ENCODE measurements at places on chromosomes 5 and 9. TPM values are rescaled to one million over a fixed set of nuclear protein-coding genes. Genes with fewer than 3 reads are reported as not detected.

TEK gene
- total RNA-seq = not detected

- H3K36me3 ChIP-seq = no peaks in the 10 kb centered on the region
- H3K27ac ChIP-seq = no peak overlapping the region
- no peak overlapping the region for H3K4me3 ChIP-seq
- DNase-seq = no peak
- peaks cover 27% of the 10 kb centered on the region for H3K27me3 ChIP-seq
Observed at GRCh38 chr5:73494721-73495120, 3.5 kb upstream of the BTF3 start.

DNA sequence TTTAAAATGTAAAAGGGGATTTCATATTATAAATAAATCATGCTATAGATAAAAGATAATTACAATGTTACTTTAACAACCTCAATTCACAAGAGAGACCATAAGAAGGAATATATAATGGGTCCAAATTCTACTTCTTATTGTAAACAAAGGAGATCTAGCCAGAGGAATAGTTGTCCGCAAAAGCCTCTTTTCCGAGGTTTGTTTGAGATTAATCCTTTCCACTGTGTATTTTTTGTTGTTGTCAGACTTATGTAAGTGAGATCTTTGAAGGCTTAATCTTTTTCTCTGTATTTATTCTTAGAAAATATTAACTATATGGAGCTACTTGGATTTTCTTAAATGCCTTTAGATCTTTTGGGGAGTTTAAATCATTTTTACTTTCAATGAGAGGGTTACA, 1299.3 kb upstream of the WWC1 start:
- H3K27me3 ChIP-seq = no peaks in the 10 kb centered on the region
- H3K4me1 ChIP-seq = no peaks in the 10 kb centered on the region
- H3K27ac ChIP-seq = no peak overlapping the region
- DNase-seq = no peak
- H3K4me3 ChIP-seq = no peak overlapping the region
- no peaks in the 10 kb centered on the region for H3K36me3 ChIP-seq

- no peaks in the 10 kb centered on the region for H3K27me3 ChIP-seq
- H3K27ac ChIP-seq = no peak overlapping the region
- no peak for DNase-seq
Observed at GRCh38 chr5:174581479-174581878, 142.9 kb upstream of the MSX2 start.

All from activated T-cell treated with anti-CD3 and anti-CD28 coated beads, Interleukin-2, amount 50 U/mL, for 72 hours (primary cell).